ENCODE measurements at places on chromosomes 6 and 20.

DNA sequence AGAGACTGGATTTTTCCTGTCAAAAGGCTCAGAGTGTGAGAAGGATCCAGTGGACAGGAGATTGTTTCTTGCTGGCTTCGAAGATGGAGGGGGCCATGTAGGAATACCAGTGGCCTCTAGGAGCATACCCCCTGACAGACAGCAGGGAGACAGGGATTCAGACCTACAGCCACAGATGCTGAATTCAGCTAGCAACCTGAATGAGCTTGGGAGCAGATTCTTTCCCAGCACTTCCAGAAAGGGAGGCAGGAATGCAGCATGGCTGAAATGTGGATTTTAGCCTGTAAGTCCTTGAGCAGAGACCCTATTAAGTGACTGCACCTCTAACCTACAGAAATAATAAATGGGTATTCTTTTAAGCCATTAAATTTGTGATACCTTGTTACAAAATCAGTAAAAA, 44.6 kb downstream of the STXBP5 start:
- no peak for DNase-seq

DNA sequence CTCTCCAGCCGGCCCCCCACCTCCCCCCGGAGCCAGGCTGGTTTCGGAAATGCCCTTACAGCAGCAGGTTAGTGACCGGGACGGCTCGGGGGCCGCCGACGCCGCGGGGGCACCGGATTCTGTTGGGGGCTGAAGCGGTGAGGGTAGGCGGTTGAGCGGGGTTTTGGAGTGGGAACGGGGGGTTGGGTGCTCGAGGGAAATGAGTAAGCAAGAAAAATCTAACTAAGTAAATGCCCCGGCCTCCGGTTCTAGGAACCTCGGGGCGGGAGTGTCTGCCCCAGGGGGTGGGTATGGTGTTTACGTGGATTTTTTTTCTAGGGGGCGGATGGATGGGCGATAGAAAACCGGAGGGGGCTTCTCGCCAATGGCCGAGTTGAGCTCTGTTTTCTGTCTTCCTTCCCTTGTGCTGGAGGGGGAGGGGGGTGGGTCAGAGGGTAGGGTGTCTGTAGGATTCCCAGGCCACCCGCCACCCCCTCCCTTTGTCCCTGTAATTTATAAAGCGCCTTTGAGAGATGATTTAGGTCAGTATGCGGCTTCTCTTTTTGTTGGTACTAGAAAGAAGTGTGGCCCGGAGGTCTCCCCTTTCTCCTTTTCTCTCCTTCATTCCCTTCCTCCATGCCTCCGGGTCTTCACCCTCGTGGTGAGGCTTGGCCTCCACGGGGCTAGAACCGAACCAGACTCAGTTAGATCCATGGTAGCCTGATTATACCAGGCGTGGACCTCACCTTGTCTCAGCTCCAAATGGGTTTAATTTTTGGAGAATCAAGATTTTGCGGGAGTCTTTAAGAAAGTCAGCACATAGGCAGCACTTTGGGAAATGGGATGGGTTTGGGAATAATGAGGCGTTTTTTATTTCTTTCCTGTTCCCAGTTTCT, 2.3 kb downstream of the E2F3 start:
- peak; percentile 62 for DNase-seq

DNA sequence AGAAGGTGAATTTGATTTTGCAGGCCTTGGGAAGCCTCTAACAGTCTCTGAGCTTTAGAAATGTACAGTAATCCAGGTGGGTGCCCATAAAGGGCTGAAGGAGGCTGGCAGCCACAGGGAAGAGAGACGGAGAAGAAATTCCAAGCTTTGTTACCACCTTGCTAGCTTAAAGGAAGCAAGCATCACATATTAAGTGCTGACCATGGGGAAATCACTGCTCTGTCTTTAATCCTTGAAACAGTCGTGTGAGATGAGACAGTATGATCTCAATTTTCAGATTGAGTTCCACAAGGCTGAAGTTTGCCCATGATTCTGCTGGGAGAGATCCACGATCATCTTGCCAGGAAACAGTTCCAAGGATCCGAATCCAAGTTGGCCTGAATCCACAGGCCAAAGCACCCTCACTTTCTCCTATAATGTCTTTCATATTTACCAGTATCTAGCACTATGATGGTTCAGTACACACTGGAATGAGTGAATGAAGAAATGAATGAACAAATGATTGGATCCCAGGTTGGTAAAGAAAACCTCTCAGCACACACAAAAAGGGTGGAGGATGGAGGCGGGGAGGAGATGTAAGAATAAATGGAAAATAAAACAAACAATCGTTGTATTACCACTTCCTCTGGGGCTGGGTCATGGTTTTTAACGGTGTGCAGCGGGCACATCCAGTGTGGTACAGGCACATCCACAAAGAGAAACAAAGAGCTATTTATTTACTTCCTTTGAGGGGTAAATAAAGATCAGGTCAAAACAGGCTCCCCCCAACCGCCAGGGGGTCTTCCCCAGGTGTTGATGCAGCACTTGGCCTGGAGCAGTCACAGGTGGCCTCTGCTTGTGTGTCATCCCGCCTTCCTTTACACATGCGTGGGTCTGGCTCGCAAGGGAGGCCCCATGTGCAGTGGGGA, 28.2 kb upstream of the TAF8 start:
- no peak for DNase-seq

GRCh38 chr6:1971612-1972011, 273.8 kb downstream of the GMDS start:
- DNase-seq: no peak

- no peak for DNase-seq
These were observed 111.2 kb downstream of the PDE10A start for GRCh38 chr6:165551828-165552227.
